ENCODE measurements at places on chromosomes 12 and 14.

- DNase-seq: no peak
Observed at GRCh38 chr12:1435456-1435855, 158.9 kb downstream of the FBXL14 start.

DNA sequence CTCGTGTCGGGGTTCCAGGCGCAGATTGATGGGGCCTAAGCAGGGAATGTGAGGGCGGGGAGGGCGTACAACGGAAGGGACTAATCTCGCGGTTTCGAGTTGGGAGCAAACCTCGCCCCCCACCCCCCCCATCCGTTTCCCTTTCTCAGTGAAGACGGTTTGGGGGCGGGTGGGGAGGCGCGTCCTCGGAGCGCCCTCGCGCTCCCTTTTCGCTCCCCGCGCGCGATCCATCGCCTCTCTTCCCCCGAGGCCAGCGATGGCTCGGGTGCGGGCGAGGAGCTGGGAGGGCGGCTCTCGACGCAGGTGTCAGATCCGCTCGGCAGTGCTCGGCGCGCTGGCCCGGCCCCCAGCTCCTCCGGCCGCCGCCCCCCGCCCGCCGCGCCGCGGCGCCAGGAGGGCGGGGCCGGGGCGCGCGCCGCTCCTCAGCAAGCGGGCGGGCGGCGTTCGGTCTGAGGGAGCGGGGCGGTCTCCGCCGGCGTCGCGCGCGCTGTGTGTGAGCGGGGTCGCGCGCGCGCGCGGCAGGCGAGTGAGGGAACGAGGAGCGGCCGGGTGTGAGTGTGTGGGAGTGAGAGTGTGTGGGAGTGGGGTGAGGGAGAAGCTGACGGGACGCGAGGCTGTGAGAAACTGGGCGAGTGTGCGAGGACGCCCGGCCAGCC, at the start of gene RIMKLB:
RIMKLB (plus strand) TSS at position 516 of the 656 bp plus-strand sequence. CDS start 15,876 bp downstream, outside the sequence.
- DNase-seq: peak; percentile 68

DNA sequence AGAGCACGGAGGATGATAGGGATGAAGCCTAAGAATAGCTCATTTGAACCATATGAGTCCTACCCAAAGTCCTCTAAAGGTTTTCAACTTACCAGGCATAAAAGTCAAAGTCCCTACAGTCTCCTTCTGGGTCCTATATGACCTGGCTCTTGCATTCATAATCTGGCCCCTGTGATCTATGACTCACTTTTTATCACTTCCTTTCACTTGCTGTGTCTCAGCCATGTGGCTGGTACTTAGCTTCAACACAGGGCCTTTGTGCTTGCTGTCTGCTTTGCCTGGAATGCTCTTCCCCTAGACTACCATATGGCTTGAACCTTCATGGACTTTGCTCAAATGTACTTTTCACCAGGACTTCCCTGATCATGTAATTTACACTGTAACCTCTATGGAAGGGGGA, 137.6 kb upstream of the TMTC1 start:
- no peak for DNase-seq

DNA sequence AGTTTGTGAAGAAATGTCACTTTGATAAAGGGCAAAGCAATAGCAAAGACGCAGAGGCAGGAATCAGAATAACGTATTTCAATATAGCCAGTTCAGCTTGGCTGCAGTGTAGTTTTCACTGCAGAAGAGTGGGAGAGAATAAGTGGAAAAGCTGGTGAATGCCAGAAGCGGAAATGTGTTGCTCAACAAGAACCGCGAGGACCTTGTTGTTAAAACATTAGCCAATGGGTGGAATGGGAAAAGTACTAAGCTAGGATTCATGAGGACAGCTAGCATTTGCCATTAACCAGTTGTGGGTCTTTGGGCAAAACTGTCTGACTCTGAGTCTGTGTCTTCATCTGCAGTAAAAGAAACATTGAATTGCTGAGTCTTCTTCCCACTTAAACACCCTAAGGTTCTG, 292.9 kb upstream of the GRIP1 start:
- no peak for DNase-seq

- no peak for DNase-seq
Observed at GRCh38 chr12:124904306-124905098, 9.9 kb downstream of the UBC start.

DNA sequence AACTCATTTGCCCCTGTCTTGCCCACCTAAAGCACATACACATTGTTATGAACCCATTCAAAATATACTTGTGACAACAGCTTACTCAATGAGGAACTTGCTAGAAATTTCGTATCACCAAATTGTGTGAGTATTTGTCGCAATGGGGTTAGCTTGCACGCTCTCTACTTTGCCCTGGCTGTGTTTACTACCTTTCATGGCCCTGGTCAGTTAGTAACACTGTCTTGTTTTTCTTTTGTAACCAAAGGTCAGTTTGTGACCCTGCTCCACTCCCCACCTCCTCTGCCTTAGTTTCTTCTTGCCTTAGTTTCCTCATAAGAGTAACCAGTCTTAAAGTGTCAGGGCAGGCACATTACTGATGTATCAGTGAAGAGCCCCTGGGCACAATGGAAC, 205.8 kb upstream of the EEA1 start:
- DNase-seq: no peak

- DNase-seq: no peak
Observed at GRCh38 chr12:27498149-27498548, 25.9 kb upstream of the PPFIBP1 start.

DNA sequence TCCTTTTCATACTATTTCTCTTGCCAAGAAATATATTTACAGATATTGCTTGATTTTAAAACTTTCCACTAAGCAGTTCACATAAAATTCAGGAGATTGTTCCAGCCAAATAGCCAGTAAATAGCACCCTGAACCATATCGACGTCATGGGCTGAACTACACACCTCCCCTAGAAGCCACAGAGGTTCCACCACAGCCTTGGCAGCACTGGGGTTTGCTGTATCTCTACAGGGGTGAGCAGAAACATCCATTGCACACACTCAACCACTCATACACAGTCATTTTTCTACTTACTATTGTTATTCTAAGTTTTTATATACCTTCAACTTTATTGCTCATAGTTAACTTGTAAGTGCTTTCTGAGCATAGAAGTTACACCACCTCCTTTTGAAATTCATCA, 8.1 kb upstream of the EIF2S3B start:
- no peak for DNase-seq

DNA sequence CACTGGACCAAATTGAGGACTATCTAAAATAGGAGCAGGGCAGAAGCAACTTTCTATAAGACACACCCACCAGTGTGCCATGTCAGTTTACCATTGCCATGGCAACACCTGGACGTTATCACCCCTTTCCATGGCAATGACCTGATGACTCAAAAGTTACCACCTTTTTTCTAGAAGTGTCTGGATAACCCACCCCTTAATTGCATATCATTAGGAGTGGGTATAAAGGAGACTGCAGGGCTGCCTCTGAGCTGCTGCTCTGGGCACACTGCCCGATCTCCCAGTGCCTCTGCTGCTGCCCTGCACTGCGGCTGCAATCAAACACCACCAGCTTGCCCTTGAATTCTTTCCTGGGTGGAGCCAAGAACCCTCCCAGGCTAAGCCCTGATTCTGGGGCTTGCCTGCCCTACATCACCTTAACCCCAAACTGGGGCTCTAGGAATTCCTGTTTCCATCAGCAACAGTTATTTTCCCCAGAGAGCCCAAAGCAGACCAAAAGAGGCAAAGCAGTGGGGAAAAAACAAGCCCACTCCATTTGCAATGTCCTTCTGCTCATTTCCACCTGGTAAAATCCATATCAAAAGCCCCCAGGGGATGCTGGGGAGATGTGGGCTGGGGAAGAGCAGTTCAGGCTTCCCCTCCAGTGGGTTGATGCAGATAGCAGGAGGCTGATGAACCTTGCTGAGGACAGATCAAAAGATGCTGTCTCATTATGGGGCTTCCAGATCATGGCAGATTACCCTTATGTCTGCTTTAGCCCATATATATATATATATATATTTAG, 129.5 kb upstream of the NCOR2 start:
- DNase-seq: no peak

DNA sequence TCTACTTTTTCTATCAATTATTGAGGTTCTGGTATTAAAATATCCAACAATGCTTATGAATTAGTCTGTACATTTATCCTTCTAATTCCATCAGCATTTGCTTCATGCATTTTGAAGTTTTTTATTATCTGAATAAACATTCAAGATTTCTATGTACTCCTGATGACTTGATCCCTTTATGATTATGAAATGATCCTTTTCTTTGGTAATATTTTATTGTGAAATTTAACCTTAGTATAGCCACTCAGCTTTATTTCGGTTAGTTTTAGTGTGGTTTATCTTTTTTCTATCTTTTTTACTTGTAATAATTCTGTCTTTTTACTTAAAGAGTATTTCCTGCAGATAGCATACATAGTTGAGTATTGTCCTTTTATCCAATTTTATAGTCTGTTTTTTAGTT, 106.6 kb downstream of the SNAPC1 start:
- DNase-seq: no peak

Data from T-helper 9 cell (primary cell).